ENCODE measurements at places on chromosomes 3 and 15.

DNA sequence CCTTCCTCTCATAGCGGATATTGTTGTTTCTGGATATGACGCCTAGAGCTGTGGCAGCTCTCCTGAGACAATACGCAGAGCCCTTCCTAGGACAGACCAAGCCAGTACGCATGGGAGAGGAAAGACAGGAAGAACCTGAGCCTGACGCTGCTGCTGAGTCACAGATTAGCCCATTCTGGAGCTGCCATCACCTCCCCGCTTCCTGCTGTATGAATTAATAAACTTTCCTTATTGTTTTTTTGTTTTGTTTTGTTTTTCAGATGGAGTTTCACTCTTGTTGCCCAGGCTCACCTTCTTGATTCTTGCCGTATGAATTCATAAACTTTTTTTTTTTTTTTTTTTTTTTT lies 67.0 kb downstream of the PPCDC start:
- DNase-seq, result no peak

- DNase-seq, result no peak
Measured at GRCh38 chr3:41579861-41580260, 380.6 kb downstream of the CTNNB1 start.

DNA sequence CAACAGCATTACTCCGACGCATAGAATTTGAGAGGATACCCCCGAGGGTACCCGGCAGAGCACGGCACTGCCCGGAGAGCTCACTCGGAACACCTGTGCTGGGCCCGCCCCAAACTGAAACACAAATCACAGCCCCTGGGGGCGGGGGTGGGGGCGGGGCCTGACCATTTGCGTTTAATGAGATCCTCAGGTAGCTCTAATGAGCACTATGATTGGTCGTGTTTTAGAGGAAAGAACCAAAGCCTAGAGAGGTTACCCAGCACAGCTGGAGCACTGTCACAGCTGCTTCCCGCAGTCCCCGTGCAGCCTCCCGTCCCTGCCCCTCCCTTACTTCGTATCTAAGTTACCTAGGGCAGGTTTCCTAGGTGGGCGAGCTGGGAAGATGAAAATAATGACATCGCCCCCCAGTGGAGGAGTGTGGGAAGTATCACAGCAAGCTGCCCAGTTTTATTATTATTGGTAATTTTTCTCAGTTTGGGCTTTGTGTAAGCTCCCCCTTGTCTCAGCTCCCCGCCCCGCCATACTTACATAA lies 187.1 kb downstream of the PDE8A start:
- DNase-seq, result peak; percentile 36

GRCh38 chr3:72031581-72031980 lies 246.6 kb upstream of the PROK2 start:
- no peak for DNase-seq

DNA sequence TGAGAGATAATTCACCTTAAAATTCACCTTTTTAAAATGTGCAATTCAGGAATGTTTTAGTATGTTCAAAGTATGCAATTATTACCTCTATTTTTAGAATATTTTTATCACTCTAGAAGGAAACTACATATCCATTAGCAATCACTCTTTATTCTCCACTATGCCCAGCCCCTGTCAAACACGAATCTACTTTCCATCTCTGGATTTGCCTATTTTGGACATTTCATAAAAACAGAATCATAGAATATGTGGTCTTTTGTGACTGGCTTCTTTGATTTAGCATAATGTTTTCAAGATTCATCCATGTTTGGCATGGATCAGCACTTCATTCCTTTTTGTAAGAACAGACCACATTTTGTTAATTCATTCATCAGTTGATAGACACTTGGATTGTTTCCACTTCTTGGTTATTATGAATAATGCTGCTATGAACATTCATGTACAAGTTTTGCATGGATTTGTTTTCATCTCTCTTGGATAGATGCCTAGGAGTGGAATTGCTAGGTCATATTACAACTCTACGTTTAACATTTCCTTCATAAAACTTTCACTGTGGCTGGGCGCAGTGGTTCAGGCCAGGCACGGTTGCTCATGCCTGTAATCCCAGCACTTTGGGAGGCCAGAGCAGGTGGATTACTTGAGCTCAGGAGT lies 12.7 kb downstream of the HMCES start:
- no peak for DNase-seq

GRCh38 chr3:13647298-13648059 lies 98.6 kb downstream of the FBLN2 start:
- no peak for DNase-seq

GRCh38 chr3:128320551-128321340 lies 145.9 kb downstream of the DNAJB8 start:
- DNase-seq, result no peak

GRCh38 chr3:35965908-35966307 lies 326.6 kb downstream of the ARPP21 start:
- DNase-seq, result no peak

- no peak for DNase-seq
Measured at GRCh38 chr3:105385819-105386508, 19.3 kb downstream of the ALCAM start.

GRCh38 chr15:94400526-94401298 lies 169.4 kb downstream of the MCTP2 start:
- DNase-seq, result no peak

- no peak for DNase-seq
Measured at GRCh38 chr3:10994306-10994705, 1.8 kb downstream of the SLC6A1 start.

DNA sequence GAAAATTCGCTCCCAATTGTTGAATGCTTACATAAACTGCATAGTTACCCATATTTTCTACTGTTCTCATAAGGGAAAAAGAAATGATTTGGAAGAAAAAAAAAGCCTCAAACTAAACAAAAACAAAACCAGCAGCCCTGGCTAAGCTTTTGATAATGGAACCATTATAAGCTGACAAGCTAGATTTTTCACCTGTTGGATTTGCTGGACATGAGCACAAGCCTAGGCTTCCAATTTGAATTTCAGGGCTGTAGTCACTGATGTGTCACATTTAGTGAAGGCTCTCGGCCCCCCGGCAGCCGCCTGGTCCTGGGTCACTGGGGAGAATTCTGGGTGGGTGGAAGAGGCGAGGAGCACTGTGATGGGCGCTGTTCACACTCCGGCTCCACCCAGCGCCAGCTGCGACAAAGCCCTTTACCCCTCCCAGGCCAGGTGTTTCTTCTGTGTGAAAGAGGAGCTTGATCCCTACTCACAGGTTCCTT lies 4.6 kb downstream of the FBXL22 start:
- no peak for DNase-seq

DNA sequence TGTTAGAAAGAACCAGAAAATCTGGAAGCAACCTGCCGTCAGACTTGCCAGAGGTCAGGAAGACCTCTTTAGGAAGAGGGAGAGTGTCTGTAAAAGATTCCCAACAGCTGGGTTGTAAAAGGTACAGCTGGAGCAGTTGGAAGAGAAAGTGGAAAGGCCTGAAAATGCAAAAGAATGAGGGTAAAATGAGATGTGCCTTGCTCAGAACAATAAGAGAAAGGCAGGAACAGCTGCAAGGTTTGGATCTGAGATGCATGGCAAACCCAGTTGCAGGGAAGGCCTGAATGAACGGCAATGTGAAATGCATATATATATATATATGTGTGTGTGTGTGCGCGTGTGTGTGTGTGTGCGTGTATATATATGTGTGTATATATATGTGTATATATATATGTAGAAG lies 88.1 kb downstream of the ZIC1 start:
- no peak for DNase-seq

DNA sequence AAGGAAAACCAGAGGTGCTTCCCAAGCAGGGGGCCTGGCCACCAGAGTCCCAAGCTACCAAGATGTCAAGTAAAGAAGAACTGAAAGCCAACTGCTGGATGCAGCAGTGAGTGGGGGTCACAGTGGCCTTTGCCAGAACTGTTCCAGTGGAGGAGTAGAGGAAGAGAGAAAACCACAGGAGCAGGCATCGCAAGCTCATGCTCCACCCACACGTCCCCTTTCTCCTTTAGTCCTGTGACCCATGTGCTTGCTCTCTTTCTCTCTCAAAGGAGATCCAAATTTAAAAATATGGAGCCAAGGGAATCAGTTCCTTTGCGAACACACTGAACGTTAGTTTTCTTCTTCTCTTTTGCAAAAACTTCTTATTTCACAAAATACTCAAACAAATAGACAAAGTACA lies 12.4 kb upstream of the ABHD2 start:
- DNase-seq, result no peak

DNA sequence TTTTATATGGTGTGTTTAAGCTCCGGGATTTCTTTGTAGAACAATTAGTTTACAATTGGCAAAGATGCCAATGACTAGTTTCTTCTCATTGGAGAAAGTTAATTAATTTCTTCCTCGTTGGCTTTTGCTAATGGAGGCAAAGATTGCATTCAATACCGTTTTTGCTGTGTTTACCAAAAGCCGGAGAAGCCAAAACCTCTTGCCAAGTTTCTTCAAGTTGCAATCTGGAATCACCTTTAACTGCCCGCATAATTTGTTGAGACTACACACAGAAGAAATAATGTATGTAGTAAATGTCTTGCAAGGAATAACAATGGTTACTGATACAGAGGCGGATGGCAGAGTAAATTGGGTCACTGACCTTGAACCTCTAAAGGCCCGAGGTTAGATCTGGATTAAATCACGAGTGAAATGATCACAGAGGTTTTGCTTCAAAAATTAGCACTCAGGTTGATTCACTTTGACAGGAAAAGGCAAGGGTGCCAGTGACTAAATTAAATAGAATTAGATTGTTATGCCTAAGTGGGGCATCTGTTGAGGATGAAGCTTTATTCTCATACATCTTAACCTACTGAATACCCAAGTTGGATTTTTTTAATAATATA lies 732.1 kb upstream of the NR2F2 start:
- no peak for DNase-seq

GRCh38 chr3:42970557-42970956 lies 8.6 kb upstream of the GASK1A start:
- no peak for DNase-seq

- DNase-seq, result peak; percentile 65
Measured at GRCh38 chr3:71875461-71875947, 90.6 kb upstream of the PROK2 start.
